ENCODE measurements at places on chromosomes 6 and 20.

DNA sequence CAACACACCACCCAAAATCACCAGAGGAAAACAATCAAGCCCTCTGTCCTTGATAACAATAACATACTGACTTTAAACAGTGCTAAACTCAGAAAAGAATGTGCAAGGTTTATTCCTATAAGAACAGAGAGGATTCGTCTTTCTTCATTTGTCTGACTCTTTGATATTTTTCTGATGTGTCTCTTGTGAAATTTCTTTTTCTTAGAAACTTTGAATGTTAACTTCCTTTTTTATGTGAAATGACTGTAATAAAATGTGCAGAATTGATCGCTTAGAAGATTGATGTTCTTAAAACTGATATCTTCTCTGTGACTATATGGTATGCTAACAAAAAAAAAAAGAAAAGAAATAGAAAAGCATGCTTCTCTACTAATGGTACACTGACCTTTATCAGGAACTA is 947.4 kb upstream of the CITED2 start:
- DNase-seq, result no peak

DNA sequence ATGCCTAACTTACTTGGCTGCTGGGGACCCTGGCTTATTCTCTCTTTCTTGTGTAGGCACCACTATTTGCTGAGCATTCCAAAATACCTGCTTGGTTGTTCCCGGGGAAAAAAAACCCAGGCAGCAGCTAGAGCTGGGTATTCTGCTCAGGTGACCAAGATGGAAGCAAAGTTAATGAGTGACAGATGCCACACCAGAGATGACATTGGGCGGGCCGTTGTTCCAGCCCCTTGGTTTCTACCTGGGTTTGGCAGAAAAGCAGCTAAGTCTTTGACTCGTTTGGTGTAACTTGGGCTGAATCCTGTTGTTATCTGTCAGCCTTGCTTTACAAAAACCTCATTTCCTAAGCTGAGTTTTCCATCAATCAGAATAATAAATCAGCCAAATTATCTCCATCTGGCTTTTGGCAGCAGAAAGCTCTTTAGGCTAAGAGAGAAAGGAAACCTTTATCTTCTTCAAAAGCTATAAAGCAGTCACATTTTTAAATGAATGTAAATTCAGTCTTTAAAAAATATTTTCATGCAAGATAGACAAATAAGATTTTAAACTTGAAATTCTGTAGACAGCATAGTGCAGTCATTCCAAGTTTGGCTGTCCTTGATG is 202.0 kb upstream of the GMDS start:
- no peak for DNase-seq

GRCh38 chr6:121201105-121201504 is 133.2 kb downstream of the TBC1D32 start:
- DNase-seq, result no peak

DNA sequence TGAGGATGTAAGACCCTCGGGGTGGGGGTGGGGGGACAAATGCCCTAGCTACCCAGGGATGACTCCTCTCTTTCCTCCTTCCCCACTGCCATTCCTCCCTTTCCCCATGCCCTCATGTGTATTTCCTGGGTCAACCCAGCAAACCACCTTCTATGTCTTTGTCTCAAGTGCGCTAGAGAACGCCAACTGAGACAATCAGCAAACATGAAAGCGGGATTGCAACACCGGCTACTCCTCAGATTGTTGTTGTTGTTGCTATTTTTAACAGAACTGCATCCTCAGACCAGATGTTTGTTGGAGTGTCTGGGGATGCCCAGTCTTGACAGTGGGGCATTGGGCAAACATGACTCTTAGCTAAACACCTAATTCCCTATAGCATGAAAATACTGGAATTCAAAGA is 39.3 kb upstream of the HIVEP1 start:
- no peak for DNase-seq

DNA sequence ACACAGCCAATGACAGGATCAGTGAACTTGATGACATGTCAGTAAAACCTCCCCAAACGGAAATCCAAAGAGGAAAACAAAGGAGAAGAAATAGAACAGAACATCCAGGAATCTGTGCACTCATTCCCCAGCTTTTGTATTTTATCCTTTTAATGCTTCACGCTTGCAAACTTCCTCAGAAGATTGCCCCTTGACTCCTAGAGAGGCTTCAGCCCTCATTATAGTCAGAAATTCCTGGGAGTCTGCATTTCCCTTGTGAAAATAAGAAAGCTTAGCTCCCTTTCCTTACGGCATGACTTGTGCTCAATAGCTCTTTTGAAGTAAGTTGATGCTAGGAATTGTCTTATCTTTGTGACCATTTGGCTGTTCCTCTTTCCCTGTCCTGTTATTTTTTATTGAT is 313.6 kb upstream of the OPRM1 start:
- no peak for DNase-seq

- DNase-seq, result no peak
These were observed 39.4 kb upstream of the KCNK16 start for GRCh38 chr6:39361657-39362486.

DNA sequence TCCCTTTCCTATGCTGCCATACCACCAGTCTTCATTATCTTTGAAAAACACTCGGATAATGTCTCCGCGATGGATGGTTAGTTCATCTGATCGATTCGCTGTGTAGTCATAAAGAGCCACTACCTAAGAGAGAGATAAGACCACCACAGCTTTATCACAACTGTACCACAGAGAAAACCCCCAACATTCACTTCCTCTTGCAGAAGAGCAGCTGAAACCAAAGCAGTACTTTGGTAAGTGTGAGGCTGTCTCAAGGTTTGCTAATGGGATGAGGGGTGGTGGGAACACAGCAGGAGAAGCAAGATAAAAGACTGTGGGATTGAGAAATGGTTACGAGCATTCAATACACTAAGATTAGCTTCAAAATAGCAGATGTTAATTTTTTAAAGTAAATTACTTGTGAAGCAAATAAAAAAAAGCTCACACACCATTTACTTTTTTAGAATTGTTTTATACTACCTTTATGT is 142.1 kb downstream of the MYB start:
- DNase-seq, result no peak

- DNase-seq, result no peak
These were observed 38.5 kb downstream of the PKIB start for GRCh38 chr6:122648726-122649125.

DNA sequence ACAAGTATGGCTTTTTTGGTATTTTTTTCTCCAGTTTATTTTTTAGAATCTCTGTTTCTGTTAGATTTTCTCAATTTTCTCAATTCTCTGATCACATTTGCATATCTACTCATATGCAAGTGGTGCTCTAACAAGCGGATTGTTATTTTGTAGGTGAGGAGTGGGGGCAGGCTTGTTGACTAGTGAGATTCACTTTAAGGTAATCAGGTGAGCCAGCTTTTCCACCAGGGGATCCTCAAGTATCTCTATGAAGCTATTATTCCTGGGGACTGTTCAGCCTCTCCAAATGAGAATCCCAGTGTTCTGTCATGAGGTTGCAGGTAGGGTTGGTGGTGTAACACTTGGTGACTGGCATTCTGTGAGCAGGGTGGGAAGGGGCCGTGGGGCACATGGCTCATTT is 274.3 kb upstream of the FERMT1 start:
- no peak for DNase-seq

DNA sequence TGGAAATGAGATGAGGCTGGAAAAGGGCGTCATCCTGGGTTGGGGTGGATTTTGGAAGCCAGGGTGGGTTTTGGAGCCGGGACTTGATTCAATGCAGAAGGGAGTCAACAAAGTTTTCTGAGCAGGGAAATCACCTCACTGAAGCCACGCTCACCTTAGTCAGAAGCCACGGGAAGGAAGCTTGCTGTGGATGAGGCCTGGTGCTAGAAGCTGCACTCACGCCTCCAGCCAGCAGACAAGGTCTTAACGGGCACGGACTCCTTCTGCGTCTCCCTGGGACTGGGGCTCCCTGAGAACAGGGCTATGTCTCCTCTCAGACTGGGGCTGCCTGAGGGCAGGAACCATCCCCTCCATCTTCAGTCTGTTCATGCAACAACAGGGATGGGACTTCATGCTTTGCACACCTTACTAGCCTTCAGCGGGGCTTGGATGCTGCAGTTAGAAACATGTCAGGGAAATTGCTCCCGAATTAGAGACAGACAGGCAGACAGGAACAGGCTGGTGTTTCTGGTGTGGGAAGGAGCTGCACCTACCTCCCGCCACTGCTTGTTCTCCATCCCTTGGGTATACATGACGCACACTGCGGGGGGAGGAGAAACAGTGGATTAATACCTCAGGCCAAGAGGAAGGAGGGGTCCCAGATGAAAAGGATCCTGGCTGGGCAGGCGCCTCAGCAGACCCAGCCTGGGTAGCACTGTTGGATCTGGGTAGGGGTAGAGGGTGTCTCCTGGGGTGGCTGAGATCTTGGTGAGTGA is 17.5 kb downstream of the CPNE5 start:
- no peak for DNase-seq

DNA sequence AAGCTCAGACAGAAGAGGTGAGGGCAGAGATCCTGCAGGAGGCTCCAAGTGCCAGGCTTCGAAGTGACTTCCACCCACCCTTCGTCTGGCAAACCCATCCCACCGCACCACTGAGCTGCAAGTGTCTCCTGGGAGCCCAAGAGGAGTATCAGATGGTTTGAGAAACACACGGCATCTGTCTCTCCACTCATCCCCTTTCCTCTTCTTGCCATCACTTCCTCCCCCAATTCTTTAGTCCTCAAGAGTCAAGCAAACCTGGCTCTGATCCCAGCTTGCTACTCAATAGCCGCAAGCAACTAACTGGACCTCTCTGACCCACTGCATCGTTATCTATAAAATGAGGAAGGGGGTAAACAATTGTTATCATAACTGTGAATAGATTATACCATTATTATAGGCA is 142.1 kb downstream of the BMP7 start:
- no peak for DNase-seq

GRCh38 chr20:49966861-49967260 is 15.9 kb upstream of the SNAI1 start:
- DNase-seq, result no peak

DNA sequence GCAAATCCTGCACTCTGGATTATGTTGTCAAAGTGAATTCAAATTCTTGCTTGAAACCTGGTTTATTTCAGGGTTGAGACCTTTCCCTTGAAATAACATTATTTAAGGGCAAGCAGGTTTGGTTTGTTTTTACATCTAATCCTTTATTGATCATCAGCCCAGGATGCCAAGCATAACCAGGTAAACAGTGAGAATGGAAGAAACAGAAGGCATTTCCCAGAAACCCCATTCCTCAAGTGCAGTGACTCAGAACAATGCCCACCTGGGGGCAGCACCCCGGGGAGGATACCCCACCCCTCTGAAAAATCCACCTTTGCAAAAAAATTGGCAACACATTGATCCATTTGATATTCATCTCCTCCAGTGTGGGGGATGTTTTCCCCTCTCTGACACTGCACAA is 32.5 kb downstream of the POFUT1 start:
- no peak for DNase-seq

- DNase-seq, result no peak
These were observed 161.3 kb upstream of the AGPAT4 start for GRCh38 chr6:161434921-161435747.

- no peak for DNase-seq
These were observed 13.9 kb upstream of the IPCEF1 start for GRCh38 chr6:154370545-154370944.

DNA sequence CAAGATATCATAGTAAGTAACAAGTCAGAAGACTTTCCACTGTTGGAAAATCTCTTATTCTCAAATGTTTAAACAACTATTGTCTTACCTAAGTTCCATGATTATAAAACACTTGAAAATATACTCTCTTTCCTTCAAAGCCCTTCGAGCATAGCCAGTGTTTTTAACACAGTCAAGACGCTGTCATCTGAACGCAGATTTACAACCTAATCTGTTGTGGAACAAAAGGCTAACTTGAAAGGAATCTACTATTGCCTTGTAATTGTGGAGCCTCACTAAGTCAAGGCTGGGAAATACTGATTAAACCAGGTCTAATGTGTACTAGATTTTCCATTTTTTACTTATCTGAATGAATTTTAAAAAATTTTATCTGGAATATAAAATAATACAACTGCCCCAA is 205.8 kb downstream of the TRDN start:
- DNase-seq, result no peak

DNA sequence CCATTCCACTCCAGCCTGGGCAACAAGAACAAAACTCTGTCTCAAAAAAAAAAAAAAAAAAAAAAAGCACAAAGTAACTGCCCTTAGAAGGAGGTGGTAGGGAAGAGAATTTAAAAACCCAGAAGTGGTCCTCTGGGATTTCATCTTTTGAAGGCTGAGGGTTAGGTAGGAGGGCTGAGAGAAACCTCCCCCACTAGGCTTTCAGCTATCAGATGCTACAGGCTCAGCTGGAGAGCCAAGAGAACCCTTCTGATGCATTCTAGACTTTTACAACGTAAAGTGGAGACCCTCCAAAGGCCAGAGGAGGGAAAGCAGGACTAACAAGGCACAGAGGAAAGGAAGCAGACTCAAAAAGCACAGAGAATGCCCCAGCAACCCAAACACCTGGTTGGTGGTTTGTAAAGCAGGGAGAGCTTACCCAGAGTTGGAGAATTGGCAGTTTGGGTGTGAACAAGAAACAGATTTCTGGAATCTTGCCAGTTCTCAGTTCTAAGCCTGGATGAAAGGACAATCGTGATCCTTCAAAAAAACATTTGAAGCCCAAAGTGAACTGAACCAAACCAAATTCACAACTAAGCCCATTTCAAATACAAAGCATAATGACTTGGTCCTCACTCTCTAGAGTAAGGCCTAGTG is 23.2 kb upstream of the SPAG4 start:
- DNase-seq, result no peak

DNA sequence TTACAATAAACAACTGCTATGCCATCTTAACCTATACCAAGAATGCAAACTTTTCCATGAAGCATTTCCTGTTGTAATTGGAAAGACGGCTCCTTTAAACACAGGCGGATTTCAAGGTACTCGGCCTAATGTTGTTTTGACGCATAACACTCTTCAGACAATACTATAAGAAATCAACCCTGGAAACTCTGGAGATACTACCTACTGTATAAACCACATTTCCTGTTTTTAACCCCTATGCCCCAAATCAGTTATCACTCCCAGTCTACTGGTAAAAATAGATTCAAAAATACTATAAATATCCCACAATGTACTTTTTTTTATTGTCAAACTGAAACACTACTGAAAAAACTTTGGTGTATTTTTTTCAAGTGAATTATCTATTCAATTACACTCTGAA is 118.1 kb downstream of the IRF4 start:
- no peak for DNase-seq

- no peak for DNase-seq
These were observed 2.7 kb downstream of the AGPAT1 start for GRCh38 chr6:32173051-32173727.

DNA sequence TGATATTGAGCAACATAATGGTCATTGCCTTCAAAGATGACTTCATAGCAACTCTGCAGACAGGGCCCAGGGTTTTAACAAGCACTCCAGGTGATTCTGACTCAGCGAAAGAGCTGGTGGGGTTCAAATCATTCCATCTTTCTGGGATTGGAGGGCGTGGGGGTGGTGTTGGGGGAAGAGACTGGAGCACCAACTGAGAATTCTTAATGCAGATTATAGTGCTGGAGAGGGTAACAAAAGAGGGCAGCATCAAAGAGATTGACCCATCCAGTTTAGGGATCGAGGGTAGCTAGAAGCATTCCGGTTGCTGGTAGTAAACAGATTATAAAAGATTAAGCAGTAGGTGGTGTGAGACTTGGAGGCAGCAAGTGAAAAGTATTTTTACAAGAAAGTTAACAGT is 15.9 kb downstream of the PFDN4 start:
- DNase-seq, result no peak

- no peak for DNase-seq
These were observed 54.4 kb downstream of the PRND start for GRCh38 chr20:4776079-4776630.

- DNase-seq, result no peak
These were observed 3.5 kb upstream of the PLCG1 start for GRCh38 chr20:41133709-41134361.

GRCh38 chr6:20020526-20020925 is 183.4 kb downstream of the ID4 start:
- no peak for DNase-seq

All from activated naive CD4-positive, alpha-beta T cell (primary cell).